ENCODE measurements at places on chromosomes 7 and 10.

DNA sequence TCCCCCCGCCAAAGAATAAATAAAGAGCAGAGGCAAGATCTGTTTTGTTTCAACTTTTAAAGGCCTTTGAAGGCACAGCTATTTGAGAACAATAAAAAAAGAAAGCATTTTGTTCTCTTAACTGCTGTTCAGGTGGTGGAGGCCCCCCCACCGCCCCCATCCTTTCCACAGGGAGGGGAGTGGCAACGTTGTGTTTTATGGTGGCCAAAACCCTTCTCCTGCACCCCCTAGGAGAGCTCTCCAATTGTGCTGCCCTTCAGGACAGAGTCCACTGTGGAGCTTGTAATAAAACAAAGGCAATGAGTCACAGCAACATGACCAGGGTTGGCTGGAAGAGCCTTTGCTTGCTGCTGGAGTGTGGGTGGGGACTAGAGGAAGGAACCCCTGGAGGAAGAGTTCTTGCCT, 987.9 kb downstream of the KCNMA1 start:
- peak; percentile 48 for DNase-seq

DNA sequence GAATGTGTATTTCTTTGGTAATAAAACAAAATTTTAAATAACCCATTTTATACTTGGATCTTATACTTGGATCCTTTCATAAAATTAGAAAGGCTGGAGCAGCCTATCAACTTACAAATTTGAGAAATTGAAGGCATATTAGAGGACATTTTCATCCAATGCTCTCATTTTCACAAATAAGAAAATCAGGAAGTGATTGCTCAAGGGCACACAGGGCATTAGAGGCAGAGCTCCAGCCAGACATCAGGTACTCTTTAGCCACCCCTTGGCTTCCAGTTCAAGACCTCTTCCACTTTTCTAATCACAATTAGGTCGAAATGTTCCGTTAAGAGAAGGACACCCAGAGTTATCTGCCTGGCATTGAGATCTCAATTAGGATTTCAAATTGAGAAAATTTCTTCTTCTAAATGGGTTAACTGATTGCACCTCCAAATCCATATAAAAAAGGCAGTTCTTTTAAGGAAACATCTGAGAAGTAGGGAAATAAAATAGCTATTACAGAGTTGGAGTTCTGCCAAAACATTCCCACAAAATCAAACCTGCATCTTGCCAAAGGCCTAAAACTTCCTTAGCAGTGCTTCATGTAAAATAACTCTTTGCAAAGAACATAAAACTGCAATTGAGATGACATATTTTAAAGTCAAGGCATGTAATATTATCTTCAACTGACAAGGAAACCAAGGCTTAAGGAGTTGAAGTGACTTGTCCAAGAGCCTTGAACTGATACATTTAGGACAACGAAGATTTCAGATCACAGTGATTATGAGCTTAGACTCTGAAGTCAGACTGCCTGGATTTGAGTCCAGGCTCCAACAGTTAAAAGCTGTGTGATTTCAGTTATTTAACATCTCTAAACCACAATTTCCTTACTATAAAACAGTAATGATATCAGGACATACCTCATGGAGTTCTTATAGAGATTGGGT, 2.4 kb downstream of the ACTA2 start:
- no peak for DNase-seq

DNA sequence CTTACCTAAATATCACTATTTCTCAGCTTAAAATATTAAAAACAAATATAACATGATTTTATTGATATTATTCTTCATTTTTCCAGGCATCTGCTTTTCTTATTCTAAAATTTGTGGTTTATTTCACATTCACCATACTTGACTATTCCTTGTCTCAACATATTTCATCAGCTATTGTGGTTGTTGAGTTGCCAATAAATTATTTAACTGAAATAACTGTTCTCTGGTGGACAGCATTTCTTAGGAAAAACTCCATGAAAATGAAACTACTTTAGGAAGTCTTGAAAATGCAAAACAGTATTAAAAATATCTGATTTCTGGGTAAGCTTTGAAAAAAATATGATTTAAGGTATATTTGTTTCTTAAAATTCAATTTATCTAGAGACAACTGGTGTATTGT, 122.9 kb upstream of the SEMA3A start:
- no peak for DNase-seq

GRCh38 chr7:18834577-18834976, 282.9 kb downstream of the TWIST1 start:
- no peak for DNase-seq

DNA sequence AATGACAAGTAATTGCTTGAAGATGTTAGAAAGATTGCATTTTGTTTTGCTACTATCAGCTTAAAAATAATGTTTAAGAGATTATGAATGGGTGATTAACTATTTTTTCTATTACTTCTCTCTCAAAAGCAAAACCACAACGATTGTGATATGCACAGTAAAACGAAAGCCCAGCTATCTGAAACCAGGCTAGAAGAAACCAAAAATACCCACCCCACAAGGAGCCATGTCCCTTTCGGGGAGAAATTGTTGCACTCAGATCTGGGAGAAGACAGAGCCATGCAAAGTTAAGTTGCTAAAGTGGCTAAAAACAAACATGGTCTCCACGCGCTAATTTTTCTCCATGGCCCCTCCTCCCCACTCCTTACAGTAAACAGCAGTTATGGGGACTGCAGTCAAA, 173.6 kb downstream of the RPS24 start:
- no peak for DNase-seq

DNA sequence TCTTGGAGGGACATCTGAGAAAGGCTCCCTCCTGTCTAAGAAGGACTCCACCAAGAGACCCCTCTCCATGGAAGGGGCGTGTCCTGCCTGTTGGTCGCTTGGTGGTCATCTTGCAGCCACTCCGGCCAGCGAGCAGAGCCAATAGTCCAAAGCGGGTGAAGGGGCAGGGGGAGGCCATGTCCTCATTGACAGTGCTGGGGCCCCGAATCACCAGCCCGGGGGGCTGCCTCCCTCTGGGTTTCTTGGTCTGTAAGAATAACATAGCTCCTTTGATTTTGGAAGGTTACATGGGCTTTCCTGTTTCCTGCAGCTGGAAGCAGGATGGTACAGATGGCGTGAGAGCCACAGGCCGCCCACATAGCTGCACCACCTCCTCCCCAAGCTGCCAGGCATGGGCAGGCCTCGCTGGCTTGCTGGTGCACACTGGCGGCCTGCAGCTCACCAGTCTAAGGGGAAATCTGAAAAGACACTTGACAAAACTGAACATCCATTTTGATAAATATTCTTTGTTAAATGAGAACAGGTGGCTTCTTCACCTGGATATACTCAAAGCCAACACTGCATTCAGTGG, 105.8 kb downstream of the ARHGAP22 start:
- DNase-seq: no peak

GRCh38 chr10:51846856-51847506, 147.6 kb upstream of the CSTF2T start:
- no peak for DNase-seq

- no peak for DNase-seq
Measured at GRCh38 chr7:105776986-105777910, 99.2 kb downstream of the ATXN7L1 start.

DNA sequence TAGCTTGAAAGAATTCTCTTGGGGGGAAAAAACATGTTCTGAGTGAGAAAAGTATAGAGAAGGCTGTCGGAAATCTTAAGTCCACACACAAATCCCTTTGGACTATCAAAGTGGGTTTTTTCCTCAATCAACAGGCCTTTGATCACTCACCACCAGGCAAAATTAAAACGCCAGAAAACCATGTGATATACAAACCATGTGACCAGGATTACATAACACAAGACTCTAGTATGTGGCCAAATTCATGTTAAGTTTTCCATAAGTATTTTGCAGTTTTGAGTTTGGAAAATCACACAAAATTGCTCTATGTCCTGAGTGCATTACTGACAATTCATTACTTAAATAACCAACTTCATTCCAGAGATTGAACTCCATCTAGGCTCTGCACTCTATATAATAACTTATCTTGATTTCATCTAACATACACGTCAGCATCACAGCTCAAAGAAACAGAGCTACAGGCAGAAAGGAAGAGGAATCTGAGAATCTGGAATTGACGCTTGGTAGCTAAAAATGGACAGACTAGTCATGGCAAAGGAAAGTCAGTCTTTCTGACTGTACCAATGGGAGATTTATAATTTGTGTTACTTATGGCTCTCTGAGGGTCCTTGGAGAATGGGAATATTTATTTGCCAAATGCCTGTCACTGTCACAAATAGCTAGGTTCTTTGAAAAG, 383.5 kb downstream of the SFMBT2 start:
- DNase-seq: no peak

DNA sequence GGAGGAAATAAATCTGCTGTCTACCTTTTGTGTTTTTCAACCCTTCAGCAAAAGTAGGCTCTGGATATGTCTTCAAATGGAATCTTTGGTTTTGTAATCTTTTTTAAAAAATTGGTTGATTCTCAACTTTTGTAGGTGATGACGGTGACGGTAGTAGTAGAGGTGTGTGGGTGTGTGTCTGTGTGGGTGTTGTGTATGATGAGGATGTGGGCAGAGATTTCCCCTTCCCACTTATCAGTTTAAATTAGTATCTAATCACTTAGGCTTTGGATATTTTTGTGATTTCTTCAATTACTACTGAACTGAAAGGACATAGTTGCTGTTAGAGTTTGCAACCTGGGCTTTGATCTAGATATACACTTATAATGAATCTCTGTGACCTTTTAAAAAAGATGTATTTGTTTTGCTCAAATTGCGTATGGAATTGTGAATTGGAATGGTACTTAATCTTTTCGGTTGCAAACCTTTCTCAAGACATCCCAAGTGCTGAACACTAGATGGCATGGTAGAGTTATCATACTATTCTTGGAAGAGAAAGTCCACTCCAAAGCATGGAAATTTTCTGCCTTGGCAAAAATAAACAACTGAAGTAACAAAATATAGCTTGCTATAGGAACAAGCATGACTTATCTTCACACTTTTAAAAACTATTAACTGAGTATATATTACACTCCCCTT, 51.9 kb upstream of the A1CF start:
- no peak for DNase-seq
